ENCODE measurements at places on chromosomes 13 and 19.
A peak's percentile ranks its signal among the peaks of the same experiment; 100 is the strongest.

- DNase-seq = no peak
Measured at GRCh38 chr13:103101901-103102300, 35.7 kb upstream of the SLC10A2 start.

DNA sequence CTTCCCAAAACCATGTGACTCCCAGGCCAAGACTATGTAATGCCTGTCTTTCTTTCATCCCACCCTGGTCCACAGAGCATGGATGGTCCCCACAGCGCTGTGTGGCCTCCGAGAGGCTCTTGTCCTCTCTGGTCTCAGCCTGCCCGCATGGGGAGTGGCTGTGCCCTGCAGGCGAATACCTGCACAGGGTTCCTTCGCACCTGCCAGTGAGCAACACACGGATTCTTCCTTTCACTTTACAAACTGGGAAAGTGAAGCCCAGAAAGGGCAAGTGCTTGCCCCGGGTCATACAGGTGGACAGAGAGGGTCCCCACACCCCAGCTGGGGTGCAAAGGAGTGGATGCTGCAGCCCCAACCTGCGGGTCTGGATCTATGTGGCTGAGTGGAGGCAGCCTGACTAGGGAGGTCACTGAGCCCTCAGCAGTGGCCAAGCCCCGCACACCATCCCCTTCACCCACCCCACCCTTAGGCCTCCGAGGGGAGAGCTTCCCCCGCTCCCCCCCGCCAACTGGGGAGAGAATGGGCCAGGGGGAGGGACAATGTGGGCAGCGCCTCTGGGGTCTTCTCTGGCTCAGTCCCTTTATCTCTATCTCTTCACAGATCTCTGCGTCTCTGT lies 747 bp upstream of the MARK4 start:
- DNase-seq = no peak

- DNase-seq = no peak
Measured at GRCh38 chr13:111398715-111399299, 78.4 kb downstream of the TEX29 start.

- DNase-seq = no peak
Measured at GRCh38 chr13:26202365-26202972, 19.6 kb downstream of the RNF6 start.

DNA sequence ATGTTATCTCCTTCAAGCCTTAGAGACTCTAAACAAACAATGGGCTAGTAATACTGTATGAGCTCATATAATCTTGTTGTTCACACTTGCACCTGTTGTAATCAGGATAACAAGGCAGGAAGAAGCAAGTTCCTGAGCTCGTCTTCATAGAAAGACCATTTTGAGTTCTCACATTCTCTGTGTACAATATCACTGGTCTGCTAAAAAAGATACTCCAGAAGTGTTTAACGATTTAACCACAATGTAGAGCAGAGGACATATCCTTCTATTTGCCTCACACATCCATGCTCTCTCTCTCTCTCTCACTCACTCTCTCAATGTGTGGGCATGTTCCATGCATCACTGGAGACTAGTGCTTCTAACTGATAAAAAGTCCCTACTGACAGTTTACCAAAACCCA lies 122.9 kb downstream of the MIPEP start:
- no peak for DNase-seq

GRCh38 chr13:48526286-48526685 lies 6.6 kb downstream of the RCBTB2 start:
- no peak for DNase-seq

DNA sequence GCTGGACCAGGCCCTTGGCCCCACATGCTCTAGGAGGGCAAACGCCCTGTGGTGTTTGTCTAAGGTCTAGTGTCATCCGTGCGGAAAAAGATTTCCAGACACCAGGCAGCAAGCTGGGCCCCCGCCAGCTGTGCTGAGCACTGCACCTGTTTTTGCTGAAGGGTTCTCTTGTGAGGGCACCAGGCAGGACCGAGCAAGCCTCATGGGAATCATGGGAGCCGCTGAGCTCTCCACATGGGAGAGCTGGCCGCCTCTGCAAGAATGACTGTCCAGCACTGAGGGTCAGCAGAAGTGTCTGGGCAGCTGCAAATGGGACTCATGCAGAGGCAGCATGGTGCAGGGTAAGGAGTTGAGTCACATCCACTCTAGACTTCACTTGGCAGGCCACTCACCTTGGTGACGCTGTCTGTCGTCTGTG lies 12.0 kb downstream of the B3GNT8 start:
- no peak for DNase-seq

GRCh38 chr19:10431943-10432735 lies 11.8 kb downstream of the PDE4A start:
- DNase-seq = peak; percentile 51

All from Calu3 (cell line).